ENCODE measurements at places on chromosomes 7 and 10. TPM values are rescaled to one million over a fixed set of nuclear protein-coding genes. Genes with fewer than 3 reads are reported as not detected.

GRCh38 chr7:5282543-5283316 is at the start of gene SLC29A4:
SLC29A4 (plus strand) TSS chr7:5282943; CDS start chr7:5287817, 4,874 bp downstream.
- H3K27me3 ChIP-seq: no peaks in the 10 kb centered on the region
- no peaks in the 10 kb centered on the region for H3K4me1 ChIP-seq
- DNase-seq: peak; percentile 84
- H3K36me3 ChIP-seq: no peaks in the 10 kb centered on the region

GRCh38 chr7:133233142-133233541 is 19.7 kb upstream of the EXOC4 start:
- H3K4me1 ChIP-seq: no peaks in the 10 kb centered on the region
- no peaks in the 10 kb centered on the region for H3K27me3 ChIP-seq
- H3K36me3 ChIP-seq: no peaks in the 10 kb centered on the region
- DNase-seq: no peak

DNA sequence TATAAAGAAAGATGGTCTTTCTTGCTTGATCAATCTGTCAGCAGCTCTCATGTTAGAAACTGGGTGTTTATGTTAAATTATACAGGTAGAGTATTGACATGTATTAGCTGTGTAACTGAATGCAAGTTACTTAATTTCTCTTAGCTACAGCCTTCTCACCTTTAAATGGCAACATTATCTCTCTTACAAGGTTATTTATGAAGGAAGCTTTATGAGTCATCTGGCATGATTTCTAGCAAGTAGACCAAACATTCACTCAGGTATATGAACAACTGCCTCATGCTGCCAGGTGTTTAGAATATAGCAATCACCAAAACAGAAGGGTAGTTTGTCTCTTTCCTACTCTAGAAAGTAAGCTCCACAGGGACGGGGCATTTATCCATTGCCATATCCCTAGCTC is 8.5 kb downstream of the ARL4A start:
- no peak overlapping the region for H3K27ac ChIP-seq
- no peak overlapping the region for H3K4me3 ChIP-seq
- H3K36me3 ChIP-seq: no peaks in the 10 kb centered on the region

GRCh38 chr7:113548137-113548536 is 370.7 kb downstream of the PPP1R3A start:
- H3K4me1 ChIP-seq: no peaks in the 10 kb centered on the region
- DNase-seq: no peak
- H3K36me3 ChIP-seq: no peaks in the 10 kb centered on the region
- H3K4me3 ChIP-seq: no peak overlapping the region

- H3K4me1 ChIP-seq: no peaks in the 10 kb centered on the region
- H3K4me3 ChIP-seq: no peak overlapping the region
- no peak overlapping the region for H3K27ac ChIP-seq
- H3K36me3 ChIP-seq: no peaks in the 10 kb centered on the region
These were observed 389.1 kb downstream of the XPNPEP1 start for GRCh38 chr10:109534193-109534592.

The TMEM270 gene
- total RNA-seq: not detected
